ENCODE measurements at places on chromosomes 16 and 17.

DNA sequence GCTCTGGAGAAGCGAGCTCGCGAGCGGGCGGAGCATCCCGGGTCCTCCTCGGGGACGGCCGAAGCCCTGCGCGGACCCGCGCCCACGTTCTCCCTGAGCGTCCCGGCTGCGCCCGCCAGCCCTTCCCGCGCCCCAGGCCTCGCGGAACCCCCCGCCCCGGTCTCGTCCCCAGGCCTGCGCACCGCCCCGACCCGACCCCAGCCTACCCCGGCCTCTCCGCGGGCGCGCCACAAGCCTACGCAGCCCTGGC is 159 bp downstream of the USP36 start:
- DNase-seq = no peak

- DNase-seq = no peak
Observed at GRCh38 chr17:79047923-79048825, 24.2 kb downstream of the C1QTNF1 start.

- no peak for DNase-seq
Observed at GRCh38 chr16:84339311-84339710, 29.0 kb upstream of the ATP2C2 start.

DNA sequence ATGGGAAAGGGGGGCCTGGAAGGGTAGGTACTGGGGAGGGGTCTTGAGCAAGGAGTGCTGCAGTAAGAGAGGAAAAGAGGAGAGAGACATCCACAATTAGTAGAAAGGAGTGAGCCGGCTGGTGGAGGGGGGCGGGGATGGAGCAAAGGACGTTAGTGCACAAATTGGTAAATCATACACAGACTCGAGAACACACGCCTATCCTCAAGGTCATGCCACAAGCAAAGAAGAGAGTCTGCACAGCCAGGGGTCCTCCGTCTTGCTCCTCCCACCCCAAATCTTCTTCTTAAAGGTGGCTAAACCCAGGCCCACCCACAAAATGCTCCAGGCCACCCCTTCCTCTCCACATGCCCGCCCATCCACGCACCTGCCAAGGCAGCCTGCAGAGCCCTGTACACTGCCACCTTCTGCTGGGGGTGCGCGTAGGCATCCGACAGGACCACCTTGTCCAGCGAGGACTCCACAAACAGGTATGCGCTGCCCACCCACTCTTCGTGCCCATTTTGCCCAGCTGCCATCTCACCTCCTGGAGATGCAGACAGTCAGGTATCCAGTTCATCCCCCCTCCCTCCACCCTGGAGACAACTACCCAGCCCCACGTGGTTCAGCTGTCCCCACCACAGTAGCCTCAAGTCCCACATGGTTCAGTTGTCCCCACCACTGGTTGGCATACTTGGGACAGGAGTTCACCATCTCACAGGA is 3.4 kb downstream of the TRADD start:
- DNase-seq = no peak

GRCh38 chr17:71522383-71522782 is 598.4 kb upstream of the SOX9 start:
- DNase-seq = no peak

- DNase-seq = no peak
Observed at GRCh38 chr16:8920645-8921346, 38.6 kb downstream of the LITAFD start.

DNA sequence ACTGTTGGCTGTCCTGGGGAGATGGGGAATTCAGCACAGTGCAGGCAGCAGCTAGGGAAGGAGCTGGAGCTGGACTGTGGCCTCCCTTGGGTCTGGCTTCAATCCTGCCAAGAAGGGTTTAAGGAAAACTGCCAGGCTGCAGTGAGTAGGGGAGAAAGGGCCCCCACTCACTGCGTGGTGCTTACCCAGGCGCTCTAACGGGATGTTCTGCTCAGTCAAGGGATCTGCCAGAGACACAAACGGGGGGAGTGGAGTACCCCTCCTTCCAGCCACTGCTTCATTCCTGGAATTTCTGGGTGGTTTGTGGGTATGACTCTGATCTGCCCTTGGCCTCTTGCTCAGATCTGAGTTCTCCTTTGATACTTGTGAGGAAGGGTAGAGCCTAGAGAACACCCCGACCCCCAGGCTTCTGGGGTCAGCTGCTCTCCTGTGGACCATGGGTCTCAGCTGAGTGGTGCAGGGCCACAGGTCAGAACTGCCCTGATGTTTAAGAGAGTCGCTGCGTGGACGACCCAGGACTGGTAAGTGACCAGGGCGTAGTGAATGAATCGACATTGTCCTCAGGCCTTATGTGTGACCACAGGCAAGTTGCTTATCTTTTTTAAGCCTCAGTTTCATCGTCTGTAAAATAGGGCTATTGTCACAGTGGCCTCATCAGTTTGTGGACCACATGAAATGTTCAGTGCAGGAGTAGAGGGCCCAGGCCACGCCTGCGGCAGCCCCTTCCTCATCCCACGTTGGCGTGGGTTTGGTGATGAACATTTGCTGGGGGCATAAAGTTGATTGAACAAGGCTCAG is 9.6 kb downstream of the CRISPLD2 start:
- no peak for DNase-seq

- DNase-seq = no peak
Observed at GRCh38 chr17:78728495-78728894, 53.6 kb downstream of the CYTH1 start.

DNA sequence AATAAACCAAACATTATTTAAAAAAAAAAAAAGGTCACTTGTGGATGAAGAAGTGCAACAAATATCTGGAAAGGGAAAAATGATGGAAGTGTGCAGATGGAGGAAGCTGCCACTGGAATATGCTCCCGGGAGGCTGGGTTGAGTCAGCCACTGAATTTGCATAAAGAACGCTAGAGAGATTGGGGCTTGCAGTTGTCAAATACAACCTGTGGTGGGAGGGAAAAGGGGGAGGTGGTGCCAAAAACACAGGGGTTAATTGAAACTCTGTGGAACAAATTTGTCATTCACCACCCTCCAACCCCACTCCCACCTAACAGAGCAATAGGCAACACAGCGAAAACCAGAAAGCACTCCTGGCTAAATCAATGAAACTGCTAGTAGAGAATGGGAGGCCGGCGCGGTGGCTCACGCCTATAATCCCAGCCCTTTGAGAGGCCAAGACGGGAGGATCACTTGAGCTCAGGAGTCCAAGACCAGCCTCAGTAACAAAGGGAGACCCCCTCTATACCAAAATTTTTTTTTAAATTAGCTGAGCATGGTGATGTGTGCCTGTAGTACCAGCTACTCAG is 37.6 kb upstream of the RPL38 start:
- no peak for DNase-seq

DNA sequence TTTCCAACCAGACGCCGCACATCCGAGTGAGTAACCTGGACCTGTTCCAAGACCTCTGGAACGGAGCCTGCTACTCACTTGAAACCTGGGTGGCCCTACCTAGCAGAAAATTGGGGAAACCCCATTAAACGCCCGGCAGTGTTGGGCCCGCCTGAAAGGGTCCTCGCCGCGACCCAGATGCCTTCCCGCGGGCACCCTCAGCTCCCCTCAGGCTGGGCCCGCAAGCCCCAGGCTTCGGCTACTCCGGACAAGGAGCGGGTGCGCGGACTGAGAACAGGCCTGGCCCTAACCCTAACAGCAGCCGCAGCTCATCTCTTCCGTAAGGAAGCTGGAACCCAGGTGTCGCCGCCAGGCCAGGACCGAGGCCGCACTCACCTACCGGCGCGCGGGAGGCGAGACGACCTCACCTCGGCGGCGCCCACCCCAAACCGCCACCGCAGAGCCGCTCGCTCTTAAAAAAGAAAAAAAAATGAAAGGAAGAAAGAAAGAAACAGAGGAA is 344 bp downstream of the PSME3IP1 start:
- DNase-seq = no peak

DNA sequence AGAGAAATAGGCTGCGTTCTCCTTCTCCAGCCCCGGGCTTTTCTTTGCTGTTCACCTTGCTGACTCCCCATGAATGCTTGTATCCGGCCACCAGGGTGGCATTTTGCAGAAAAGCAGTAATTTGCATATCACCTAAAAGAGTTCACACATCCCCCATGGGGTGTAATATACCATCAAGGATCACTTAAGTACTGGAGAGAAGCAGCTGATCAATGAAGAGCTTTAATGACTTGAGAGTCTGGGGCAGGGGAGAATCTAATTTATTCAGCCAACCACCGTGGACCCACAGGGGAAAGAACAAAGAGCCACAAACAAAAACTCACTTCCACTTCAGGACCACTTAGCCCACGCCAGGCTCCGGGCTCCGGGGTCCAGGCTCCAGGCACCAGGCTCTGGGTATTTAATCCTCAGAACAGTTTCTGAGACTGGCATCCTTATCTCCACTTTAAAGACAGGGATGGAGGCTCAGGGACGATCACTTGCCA is 33.9 kb upstream of the SEC14L1 start:
- no peak for DNase-seq

DNA sequence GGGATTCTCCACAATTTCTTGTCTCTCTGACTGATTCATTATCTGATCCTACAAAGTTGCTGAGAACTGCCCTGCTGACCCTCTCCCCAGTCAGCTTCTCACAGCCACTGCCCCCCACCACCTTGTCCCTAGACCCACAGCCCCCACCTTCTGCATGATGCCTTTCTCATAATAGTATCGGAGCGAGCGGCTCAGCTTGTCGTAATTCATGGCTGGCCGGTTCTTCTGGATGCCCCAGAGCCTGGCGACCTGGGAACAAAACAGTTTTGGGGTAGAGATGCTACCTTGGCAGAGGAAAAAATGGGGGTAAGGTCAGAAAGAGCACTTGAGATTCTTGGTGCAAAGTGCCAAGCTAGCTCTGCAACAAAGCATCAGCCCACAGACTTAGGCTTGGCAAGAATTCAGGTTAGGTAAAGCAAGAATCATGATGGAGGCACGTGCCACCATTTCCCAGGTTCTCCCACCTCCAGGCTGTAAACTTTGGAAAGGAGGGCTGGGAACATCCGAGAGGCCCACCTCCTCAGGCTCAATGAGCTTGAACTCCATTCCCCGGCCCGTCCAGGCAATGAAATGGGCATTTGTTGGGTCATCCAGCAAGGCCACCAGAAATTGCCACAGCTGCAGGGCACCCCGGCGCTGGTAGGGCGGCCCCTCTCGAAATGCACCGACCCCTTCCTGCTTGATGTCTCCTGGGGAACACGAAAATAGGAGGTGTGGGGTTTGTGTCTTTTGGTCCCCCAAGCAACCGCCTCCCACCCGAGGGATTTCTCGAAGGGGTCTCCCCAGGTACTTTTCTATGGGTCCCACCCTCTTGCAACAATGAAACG is 16.9 kb downstream of the ETV4 start:
- no peak for DNase-seq

DNA sequence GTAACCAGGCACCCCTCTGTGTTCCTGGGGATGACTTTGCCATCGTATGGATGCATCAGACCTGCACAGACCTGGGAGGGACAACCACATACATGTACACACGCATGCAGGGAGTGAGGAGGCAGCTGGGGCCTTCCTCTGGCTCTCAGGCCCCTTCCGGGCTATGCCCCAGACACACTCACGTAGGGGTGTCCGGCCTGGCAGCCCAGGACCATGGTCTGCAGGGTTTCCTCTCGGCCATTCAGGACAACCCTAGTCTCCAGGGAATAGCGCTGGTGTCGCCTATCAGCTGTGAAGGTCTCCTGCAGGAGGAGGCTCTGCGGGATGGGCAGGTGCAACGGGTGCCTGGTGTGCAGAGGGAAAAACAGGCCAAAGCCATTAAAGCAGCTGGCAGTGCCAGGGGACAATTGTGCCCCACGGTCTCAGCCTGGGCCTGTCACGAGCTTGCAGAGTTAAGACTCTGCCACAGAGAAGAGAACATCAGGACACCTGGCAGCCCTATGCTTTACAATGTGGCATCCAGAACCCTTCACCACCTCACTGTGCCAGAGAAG is 101.4 kb downstream of the RMI2 start:
- no peak for DNase-seq

DNA sequence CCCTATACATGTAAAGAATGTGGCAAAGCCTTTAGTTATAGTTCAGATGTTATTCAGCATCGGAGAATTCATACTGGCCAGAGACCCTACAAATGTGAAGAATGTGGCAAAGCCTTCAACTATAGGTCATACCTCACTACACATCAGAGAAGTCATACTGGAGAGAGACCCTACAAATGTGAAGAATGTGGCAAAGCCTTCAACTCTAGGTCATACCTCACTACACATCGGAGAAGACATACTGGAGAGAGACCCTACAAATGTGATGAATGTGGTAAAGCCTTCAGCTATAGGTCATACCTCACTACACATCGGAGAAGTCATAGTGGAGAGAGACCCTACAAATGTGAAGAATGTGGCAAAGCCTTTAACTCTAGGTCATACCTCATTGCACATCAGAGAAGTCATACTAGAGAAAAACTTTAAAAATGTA is 42.5 kb downstream of the ZNF267 start:
- no peak for DNase-seq

DNA sequence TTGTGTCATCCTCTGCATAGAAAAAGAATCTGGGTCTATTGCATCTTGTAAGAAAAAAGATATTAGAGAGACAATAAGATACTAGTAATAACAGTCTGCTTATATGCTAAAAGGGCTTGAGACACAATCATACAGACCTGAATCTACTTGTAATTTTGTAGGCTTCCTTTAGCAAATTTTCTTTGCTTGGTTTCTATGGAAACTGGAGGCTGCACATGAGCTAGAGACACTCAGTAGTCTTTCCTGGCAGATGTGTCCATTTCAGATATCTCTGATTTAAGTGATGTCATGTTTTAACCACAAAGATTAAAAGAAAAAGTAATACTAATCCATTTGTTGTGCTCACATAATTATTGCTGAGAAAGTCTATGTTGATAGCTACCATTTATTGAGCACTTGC is 123.9 kb upstream of the GNAO1 start:
- DNase-seq = no peak

GRCh38 chr16:81599034-81599744 is 154.6 kb downstream of the CMIP start:
- no peak for DNase-seq

GRCh38 chr17:74763565-74764387 is 12.4 kb downstream of the NAT9 start:
- DNase-seq = no peak

DNA sequence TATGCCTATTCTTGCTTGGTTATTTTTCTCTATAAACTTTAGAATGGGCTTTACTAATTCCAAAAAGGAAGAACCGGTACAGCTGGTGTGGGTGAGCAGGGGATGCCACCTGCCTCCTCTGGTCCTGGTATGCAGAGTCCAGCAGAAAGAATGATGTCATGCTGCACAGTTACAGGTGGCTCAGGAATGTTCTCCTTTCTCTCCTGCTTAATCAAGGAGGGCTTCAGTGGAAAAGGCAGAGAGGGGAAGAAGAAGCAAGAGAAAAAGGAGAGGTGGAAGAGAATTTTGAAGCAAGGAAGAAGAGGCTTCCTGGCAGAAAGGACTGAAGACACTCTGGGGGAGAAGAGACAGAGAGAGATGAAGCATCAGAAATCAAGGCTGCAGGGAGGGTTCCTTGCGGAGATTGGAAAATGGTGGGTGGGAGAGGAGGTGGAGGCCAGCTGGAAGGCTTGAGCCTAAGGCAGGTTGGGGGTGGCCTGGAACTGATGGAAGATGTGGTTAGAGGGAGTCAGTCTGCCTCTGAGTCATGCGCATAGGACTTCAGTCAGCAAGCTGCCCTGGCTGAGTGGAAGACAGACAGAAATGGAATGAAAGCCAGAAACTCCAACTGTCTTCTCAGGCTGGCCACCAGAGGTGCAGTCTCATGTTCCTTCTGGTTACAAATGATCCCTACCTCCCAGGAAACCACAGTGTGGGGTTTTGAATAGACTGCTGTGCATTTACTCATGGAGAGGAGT is 64.6 kb upstream of the CRHR1 start:
- no peak for DNase-seq

GRCh38 chr17:57724026-57724728 is 20.9 kb downstream of the CCDC182 start:
- no peak for DNase-seq
